ENCODE measurements at places on chromosomes 1 and 21.

DNA sequence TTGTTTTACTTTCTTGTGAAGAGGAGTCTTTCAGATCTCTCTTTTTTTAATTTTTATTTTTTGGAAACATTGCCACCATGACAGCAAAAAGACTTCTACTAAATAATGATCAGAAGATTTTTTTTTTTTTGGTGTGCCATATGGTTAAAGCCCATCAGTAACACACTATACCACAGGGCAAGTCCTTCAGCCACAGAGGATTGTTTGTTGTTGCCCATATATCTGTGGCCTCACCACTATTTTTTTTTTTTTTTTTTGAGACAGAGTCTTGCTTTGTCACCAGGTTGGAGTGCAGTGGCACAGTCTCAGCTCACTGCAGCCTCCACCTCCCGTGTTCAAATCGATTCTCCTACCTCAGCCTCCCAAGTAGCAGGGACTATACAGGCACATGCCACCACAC is 29.2 kb downstream of the UAP1 start:
- no peak for DNase-seq

- DNase-seq: no peak
Observed at GRCh38 chr1:212513586-212513985, 80.9 kb downstream of the NENF start.

- no peak for DNase-seq
Observed at GRCh38 chr1:197093226-197093885, 26.3 kb upstream of the F13B start.

- no peak for DNase-seq
Observed at GRCh38 chr1:44282704-44283426, 69.6 kb downstream of the DMAP1 start.

DNA sequence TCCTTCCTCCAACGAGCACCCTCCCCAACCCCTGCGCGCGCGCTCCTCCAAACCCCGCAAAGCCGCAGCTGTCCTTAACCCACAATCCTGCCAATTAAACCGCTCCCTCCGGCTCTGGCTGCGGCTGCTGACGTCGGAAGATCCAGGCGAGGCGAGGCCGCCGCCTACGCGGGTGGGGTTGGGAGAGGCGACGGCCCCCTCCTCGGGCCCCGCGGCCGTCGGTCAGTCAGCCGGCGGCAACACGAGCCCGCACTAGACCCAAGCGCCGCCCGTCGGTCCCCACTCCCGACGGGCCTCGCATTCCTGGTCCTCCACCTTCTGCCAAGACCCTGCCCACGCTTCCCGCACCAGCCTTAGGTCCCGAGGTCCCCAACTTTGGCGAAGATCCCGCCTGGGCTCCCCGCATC is 75.4 kb downstream of the VWA5B1 start:
- DNase-seq: no peak

GRCh38 chr1:150322310-150322709 is 977 bp downstream of the PRPF3 start:
- no peak for DNase-seq

DNA sequence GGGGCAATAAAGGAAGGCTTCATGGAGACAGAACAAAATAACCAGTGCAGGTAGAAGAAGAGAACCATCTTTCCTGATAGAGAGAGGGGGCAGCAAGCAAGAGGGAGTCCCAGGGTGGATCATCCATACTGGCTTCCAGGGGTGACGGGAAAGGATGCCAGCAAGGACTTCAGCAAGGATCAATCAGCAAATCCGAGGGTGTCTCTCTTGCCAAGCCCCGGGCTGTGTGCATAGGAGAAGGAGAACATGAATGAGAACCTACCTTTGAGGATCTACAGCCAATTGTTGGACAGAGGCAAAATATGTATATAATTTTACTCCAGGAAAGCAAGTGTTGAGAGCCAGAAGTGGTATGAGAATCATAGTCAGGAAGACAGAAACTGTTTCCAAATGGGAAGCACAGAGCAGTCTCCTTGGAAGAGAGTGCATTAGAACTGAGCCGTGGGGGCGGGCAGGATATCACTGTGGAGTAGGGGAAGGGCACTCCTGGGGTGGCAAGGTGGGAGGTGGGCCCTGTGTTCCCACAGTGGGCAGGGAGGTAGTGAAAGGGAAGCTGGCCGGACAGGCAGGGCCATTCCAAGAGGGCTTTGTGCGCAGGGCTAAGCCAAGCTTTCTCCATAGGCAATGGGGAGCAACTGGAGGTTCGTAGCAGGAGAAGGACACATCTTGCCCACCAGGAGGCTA is 1.1 kb upstream of the S100A9 start:
- DNase-seq: no peak

DNA sequence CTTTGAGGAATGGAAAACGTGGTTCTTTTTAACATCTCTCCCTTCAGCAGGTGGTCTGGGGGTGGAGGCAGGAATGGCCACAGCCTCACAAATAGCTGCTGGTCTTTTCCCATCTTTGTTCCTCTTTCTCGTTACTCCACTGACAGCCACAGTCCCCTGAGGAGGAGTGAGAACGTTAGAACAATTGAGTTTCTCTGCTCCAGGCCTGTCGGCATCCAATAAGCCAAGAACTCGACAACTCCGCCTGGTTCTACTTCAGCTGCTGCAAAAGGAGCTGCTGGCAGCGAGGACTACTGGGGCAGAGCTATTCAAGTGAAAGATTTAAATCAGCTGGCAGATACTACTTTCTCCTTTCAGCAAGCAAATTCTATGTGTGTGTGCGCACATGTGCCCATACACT is 169.5 kb upstream of the GALNT2 start:
- no peak for DNase-seq

DNA sequence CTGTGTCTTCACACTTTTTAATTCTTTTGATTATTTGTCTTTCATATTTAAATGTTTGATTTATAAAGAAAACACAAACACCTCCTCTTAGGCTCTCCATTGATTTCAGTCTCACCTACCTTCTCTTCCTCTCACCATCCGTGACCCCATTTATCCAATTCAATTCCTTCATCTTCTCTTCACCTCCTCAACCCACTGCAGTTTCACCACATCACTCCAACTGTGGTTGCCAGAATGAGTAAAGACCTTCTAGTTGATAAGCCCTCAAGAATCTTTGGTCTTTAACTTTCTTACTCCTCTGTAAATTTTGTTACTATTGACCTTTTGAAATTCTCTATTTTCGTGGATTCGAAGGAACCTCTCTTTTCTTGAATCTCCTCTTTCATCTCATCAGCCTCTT is 260.7 kb downstream of the CHRM3 start:
- no peak for DNase-seq

GRCh38 chr1:83574791-83575190 is 424.1 kb downstream of the TTLL7 start:
- DNase-seq: no peak

GRCh38 chr21:16476056-16476825 is 746.5 kb downstream of the USP25 start:
- DNase-seq: no peak
